ENCODE measurements at places on chromosomes 1 and 21. TPM values are rescaled to one million over a fixed set of nuclear protein-coding genes. Genes with fewer than 3 reads are reported as not detected.

DNA sequence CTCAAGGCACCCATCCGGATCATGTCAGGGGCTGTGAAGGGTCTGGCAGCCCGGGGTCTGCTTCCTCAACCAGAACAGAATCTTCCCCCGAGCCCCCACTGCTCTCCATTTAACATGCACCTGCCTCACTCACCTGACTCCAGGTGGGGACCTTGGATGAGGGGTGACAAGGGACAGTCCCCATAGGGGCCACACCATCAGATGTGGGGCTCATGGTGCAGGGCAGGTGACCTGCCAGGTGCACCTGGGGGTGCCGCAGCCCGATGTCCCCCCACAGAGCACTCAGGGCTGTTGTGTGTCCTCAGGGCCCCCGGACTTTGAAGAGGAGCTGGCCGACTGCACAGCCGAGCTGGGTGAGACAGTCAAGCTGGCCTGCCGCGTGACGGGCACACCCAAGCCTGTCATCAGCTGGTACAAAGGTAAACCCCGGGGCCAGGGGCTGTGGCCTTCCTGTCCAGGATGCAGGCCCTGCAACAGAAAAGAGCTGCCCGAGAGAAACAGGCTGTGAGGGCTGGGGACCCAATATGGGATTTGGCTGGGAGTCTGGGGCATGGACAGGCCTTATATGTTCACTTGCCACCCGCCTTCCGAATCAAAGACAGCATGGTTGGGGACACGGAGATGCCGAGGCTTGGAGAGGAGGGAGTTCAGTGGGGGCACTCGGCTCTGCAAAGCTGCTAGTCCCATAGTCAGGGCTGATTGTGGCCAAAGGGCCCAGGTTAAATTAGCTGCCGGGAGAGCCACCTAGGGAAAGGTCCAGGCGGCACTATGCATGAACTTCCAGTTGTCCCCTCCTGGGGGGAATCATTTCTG is 64.6 kb downstream of the TRIM11 start:
- peak; percentile 45 for DNase-seq

The CENPL gene
- 6.2 TPM for total RNA-seq

DNA sequence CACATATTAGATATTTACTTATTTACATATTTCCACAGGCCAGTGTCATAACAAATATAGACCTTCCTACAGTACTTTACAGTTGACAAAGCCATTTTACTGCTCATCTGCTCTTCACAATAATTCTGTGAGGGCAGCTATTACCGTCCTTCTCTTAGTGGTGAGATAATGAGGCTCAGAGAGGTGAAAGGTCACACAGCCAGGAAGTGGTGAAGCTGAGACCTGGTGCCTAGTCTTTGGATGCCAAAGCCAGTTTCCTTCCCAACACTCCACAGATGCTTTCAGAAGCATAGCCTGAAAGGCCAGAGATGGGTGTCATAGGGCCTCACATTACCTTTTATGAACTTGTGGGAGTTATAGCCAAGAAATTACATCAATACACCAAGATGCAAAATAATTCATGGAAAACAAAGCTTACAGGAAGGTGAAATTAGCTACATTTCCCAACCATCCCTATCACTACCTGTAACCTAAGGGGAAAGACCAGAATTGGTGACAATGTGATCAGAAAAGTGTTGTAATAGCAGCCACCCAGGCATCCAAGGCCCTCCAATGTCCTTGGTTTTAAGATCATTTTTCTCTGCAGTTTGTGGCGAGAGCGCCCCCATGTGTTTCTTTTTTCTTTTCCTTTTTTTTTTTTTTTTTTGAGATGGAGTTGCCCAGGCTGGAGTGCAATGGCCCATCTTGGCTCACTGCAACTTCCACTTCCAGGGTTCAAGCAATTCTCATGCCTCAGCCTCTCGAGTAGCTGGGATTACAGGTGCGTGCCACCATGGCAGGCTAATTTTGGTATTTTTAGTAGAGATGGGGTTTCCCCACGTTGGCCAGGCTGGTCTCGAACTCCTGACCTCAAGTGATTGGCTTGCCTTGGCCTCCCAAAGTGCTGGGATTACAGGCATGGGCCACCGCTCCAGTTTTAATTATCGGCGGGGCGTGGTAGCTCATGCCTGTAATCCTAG is 26.5 kb upstream of the RPL11 start:
- no peak for DNase-seq

The BLACAT1 gene
- total RNA-seq, result 0.13 TPM

GRCh38 chr1:228035844-228036243 is 29.0 kb downstream of the WNT3A start:
- peak; percentile 18 for DNase-seq

- no peak for DNase-seq
Observed at GRCh38 chr1:199784138-199784895, 243.2 kb upstream of the NR5A2 start.

The SLC44A5 gene
- total RNA-seq, result 0.31 TPM

GRCh38 chr1:106875622-106876021 is 180.9 kb upstream of the PRMT6 start:
- DNase-seq, result no peak

GRCh38 chr1:24964811-24965570 is 34.9 kb upstream of the RUNX3 start:
- DNase-seq, result no peak

GRCh38 chr1:89563957-89564604 is 39.5 kb downstream of the LRRC8B start:
- DNase-seq, result no peak

GRCh38 chr1:185345913-185346720 is 29.1 kb upstream of the IVNS1ABP start:
- no peak for DNase-seq

GRCh38 chr1:54777431-54777830 is 13.1 kb upstream of the PARS2 start:
- no peak for DNase-seq

The LRRC53 gene
- total RNA-seq, result not detected

DNA sequence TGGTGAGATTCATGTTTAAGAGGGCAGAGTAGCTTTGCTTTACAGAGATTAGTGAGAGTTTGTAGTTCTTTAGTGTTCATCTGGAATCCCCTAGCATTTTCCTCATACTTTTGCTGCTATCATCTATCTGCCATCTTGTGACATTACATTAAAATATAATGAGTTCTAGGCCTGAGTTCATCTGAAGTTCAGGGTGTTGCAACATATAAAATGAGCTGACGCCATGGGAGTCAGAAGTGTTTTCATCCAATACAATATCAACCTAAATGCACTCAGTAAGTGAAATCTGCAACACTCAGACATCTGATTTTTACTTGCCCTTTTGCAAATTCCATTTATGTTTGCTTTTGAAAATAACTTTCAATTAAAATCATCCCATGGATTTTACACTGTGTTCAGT is 153.8 kb downstream of the NTNG1 start:
- DNase-seq, result no peak

GRCh38 chr1:80278936-80279335 is 1272.4 kb upstream of the ADGRL4 start:
- DNase-seq, result no peak

The TRIM67 gene
- total RNA-seq, result 0.04 TPM

Data from sciatic nerve (tissue), 2 donors.